ENCODE measurements at places on chromosomes 7 and 10.

DNA sequence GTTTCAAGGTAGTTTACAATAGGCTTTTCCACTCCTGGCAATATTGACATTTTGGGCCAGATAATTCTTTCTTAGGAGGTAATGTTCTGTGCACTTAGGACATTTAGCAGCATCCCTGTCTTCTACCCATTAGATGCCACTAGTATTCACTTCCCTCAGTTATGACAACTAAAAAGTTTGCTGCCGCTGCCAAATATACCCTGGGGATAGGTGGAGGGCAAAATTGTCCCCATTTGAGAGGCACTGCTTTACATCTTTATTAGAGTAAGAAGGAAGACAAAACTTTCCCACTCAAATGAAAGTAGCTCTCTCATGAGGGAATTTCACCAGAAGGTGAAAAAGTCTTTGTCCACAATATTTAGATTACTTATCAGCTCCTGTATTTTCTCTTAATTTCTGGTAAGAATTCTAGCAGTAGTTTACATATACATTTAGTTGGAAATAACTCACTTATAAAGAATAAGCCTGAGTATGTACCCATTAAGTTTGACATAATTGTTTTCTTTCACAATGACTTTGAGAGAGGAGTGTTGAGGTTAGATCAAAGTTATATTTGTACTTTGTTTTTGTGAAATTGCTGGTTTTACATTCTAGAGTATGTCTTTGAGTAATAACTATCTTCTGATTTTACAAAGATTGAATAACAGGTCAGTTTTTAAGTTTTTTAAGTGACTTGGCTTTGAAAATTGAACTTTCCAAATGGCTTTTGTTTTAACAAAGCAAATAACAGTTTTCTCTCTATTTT lies 46.0 kb downstream of the HELLS start:
- no peak for DNase-seq

DNA sequence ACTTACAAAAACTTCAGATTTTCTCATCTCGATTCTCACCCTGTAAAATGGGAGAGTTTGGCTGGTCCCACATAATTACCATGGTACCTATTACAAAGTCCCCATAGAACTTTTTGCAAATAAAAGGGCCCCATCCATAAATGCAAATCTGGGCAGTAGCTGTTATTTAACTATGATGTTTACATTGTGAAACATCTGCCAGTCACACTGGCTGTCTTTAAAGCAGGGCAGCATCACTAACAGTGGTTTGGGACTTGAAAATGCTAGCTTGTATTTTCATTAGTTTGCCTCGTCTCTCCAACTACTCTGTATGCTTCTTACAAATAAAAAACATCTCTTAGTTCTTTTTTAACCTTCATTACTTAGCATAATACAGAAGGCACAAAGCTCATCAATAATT lies 240.7 kb downstream of the FZD1 start:
- no peak for DNase-seq

- DNase-seq: no peak
These were observed 407 bp downstream of the ELN start for GRCh38 chr7:74028321-74028838.

DNA sequence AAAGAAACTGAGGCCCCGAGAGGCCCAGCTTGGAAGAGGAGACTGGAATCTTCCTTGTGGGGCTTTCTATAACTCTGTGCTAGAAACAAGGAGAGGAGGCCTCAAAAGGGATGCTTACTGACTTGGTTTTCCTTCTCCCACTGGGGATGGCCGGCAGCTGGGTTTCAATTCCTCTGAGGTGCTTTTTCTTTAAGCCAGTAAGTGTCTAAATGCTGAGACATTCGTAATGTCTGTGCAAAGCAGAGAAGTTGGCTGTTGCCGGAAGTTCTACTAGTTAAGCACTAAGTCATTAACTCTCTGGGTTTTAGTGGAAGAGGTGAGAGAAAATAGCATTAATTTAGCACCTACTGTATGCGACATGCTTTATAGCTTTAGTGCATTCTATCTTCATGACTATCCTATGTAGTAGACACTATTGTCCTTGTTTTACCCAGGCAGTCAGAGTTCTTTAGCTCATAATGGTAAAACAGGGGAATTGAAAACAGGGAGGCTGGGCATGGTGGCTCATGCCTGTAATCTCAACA lies 135.2 kb downstream of the RGS10 start:
- DNase-seq: no peak

DNA sequence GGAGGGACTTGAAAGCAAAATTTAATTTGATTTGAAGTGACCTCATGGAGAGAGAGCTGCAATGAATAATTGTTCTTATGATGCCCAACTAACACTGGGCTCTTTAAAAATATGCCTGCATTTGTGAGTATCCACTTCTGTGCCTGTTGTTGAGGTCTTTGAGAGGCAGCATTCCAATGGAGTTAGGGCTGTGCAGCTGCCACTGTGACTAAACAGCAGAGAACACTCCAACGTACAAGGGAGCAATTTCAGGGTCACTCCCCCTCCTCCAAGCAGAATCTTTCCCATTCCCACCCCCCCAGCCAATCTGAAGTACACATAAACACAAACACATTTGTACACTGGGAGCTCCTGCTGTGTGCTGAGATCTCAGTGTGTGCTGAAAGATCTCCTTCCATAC lies 28.0 kb upstream of the GSAP start:
- DNase-seq: no peak
